ENCODE measurements at places on chromosomes 3 and 15.

- no peak for DNase-seq
Measured at GRCh38 chr15:87777054-87777561, 479.4 kb downstream of the NTRK3 start.

DNA sequence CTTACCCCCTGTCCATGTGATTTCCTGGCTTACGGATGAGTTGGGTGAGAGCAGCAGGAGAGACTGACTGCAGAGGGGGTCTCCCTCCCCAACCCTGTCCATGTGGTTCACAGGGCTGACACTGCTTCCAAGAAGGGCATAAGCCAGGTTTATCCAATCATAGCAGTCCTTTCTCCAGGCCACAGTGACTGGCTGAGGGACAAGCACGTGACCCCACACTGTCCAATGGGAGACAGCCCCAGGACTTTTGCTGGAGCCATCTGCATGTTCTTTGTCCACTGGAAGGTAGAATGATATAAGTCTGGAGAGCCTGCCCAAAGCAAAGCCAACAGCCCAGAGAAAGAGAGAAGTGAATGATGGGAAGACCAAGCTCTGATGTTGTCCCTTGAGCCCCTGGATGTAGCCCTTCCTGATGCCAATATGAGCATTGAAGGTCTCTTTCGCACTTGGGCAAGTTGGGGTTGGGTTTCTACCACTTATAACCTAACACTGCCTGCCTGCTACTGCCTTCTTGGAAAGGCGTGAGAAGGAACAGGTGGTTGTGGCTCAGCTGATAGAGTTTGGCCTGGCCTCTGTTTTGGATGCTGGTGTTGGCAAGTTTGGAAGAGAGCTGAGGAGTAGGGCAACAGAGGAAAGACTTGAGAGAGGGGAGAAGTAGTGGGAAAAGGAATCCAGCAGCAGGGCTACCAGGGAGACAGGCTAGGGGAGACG lies 41.3 kb upstream of the GRIP2 start:
- DNase-seq: no peak

DNA sequence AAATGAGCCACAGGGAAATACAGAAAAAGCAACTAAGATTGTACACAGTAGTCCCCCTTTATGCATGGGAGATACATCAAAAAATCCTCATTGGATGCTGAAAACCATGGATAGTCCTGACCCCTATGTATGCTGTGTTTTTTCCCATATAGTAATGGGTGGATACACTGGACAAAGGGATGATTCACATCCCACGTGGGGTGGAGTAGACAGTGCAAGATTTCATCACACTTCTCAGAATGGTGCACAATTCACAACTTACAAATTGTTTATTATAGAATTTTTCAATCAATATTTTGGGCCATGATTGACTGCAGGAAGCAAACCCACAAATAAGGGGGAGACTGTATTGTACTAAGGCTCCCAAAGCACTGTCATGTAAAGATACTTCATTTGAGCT lies 224.4 kb upstream of the STRIT1 start:
- DNase-seq: no peak

DNA sequence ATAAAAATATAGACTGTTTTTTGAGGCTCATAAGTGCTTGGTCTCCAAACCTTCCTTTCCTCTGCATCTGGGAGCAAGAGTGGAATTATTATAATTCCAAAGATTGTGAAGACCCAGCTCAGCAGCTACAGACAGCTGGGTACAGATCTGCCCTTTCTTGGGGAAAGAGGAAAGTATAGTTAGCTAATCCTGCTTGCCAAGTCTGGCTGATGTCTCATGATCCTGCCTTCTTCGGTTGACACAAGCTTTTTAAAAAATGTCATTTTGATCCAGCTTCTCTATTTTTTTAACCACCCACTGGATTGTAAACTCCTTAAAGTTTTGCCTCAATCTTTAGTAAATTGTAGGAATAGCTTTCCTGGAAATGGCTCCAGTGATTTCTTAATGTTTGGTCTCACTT lies 181.1 kb downstream of the LRTM1 start:
- no peak for DNase-seq

DNA sequence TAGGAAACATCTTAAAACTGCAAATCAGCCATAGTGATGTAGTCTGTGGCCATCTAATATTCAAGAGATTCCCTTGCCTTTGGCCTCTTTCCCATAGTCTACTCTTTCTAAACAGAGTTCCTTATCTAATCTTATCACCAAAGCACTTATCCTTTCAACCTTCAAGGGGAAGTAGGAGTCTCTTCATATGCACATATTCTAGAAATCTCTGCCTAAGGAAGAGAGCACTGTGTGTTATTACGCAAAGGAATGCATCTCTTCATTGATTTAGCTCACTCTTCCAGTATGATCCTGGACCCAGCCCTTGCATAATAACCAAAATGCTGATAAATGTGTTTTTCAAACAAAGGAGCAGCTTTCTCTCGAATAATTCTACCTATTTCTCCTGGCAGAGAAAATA lies 253.7 kb upstream of the TPRG1 start:
- no peak for DNase-seq

DNA sequence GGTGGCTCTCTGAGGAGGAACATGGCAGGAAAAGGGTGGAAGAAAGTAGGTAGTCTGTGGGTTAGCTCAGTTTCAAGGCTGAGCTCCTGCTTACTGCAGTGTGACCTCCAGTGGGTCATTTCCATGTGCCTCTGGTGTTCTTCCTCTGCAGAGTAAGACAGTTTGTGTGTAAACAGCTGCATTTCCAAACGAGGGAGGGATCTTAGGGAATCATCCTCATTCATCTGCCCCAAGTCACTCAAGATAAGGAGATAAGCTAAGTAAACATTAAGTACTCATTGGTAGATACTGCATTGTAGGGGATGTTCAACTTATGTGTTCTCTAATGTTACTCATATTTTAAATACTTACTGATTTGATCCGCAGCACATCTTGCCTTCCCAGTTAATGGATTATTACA lies 83.6 kb downstream of the CLSTN2 start:
- no peak for DNase-seq

GRCh38 chr3:145017959-145018358 lies 1046.3 kb downstream of the DIPK2A start:
- DNase-seq: no peak

DNA sequence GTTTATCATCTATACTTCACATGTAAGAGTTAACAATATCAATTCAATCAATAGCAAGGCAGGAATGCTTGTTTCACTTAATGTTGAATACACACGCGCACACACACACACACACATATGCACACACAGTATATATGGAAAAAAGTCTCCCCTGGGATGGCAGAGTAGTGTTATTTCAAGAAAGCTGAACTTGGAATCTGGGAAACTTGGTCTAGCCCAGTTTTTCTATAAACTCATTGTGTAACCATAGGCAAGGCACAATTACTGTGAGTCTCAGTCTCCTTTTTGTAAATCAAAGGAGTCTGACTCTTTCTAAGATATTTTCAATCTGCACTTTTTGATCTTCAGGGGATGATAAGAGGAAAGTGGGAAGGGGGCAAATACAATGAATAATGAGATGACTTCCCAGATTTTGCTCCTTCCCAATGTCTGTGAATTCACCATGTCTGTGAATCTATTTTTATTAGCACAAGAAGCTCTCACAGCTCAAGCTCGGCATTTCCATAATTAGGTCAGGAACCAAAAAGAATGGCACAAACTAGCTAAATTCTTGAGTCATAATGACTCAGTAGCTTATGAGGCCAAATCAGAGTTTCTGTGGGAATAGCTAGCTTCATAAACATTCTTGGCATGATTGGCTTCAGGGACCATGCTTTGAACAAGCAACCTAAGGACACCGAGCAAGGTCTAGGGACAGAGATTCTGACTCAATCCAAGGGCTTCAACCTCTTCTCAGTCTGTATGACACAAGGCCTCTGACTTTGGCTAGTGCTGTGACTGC lies 227.4 kb upstream of the DCBLD2 start:
- peak; percentile 16 for DNase-seq

DNA sequence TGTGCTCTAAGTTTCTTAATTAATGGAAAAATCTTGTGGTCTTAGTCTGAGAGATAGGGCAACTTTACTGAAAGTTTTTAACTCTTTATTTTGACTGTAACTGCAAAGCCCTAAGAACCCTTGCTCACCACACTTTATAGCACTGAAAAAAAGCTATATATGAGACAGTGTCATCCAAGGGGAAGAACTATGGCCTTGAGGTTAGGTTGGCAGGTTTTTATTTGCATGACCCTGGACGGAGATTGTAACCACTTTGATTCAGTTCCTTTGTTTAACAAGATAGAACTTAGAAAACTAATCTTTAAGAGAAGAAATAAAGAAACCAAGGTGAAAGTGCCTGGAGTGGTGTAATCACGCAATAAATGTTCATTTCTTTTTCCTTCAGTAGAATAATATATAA lies 30.6 kb upstream of the LYSMD4 start:
- DNase-seq: no peak

- no peak for DNase-seq
Measured at GRCh38 chr3:114706591-114707232, 412.9 kb downstream of the TIGIT start.

DNA sequence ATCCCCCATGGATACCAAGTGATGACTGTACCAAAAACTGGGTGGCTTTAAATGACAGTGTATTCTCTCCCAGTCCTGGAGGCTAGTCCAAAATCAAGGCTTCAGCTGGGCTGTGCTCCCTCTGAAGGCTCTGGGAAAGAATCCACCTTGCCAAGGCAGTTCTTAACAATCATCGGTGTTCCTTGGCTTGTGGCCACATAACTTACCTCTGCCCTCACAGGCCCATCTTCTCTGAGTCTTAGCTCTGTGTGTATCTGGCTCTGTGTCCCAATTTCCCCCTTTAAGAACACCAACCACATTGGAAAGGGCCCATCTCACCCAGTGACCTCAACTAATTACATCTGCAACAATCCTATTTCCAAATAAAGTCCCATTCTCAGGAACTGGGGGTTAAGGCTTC lies 503.0 kb upstream of the PROK2 start:
- DNase-seq: no peak

DNA sequence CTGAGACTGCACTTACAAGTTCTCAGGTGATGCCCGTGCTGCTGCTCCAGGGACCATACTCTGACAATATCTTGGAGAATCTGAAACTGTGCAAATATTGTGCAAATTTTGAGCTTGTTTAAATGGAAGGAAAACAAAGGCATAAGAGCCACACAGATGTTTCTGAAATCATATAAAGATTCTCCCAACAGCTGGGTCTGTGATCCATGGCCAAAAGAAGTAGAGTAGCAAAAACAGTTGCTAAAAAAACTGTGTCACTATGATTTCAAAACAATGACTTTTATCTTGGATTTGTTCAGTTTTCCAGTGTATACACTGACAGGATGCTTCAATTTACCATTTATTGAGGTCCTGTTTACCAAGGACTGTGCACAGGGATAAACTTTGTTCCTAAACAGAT lies 25.3 kb downstream of the NPTN start:
- peak; percentile 25 for DNase-seq

GRCh38 chr15:40121911-40122638 lies 13.4 kb upstream of the BMF start:
- no peak for DNase-seq

- DNase-seq: no peak
Measured at GRCh38 chr3:103440539-103441203, 1005.9 kb downstream of the ZPLD1 start.

- DNase-seq: no peak
Measured at GRCh38 chr15:28101983-28102441, 2.9 kb upstream of the OCA2 start.

- no peak for DNase-seq
Measured at GRCh38 chr3:39202094-39202493, 9.7 kb upstream of the XIRP1 start.

- no peak for DNase-seq
Measured at GRCh38 chr15:36978126-36978525, 122.2 kb downstream of the MEIS2 start.

- no peak for DNase-seq
Measured at GRCh38 chr15:65306551-65306950, 2.1 kb downstream of the RNU5B-1 start.

DNA sequence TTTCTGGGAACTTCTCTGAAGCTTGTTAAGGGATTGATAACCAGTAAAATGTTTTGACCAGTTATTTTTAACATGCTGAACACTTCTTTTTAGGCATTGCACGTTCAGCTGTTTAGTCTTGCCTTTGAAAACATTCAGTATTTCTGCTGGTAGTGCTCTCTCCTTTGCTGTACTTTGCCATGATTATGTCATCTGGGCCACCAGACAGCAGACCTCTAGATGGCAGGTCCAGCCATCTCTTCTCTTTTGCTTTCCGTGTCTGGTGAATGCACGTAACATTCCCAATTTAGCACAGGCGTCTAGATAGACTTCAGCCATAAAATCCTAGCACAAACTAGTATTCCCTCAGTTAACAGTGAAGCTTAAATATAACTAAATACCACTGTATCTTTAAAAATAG lies 57.8 kb downstream of the RAB7A start:
- no peak for DNase-seq

DNA sequence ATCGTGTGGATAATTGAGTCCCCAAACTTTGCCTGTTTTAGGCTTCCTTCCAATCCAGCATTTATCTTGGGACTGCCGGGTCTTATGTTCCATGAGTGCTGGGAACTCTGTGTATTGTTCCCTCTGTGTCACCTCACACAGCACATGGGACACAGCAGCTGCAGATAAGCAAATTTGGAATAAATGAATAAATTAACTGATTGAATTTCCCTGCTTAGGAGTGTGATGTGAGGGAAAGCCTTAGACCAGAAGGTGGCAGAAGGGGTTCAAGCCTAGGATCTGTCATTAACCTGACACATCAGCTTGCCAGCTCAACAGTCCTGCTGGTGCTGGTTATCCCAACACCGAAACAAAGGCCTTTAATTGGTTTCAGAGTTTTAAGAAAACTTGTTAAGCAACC lies 114.3 kb downstream of the OXSM start:
- DNase-seq: no peak

GRCh38 chr15:32994810-32995424 lies 199.6 kb downstream of the FMN1 start:
- peak; percentile 48 for DNase-seq

- DNase-seq: peak; percentile 54
Measured at GRCh38 chr3:61358364-61358763, 107.1 kb upstream of the FHIT start.

DNA sequence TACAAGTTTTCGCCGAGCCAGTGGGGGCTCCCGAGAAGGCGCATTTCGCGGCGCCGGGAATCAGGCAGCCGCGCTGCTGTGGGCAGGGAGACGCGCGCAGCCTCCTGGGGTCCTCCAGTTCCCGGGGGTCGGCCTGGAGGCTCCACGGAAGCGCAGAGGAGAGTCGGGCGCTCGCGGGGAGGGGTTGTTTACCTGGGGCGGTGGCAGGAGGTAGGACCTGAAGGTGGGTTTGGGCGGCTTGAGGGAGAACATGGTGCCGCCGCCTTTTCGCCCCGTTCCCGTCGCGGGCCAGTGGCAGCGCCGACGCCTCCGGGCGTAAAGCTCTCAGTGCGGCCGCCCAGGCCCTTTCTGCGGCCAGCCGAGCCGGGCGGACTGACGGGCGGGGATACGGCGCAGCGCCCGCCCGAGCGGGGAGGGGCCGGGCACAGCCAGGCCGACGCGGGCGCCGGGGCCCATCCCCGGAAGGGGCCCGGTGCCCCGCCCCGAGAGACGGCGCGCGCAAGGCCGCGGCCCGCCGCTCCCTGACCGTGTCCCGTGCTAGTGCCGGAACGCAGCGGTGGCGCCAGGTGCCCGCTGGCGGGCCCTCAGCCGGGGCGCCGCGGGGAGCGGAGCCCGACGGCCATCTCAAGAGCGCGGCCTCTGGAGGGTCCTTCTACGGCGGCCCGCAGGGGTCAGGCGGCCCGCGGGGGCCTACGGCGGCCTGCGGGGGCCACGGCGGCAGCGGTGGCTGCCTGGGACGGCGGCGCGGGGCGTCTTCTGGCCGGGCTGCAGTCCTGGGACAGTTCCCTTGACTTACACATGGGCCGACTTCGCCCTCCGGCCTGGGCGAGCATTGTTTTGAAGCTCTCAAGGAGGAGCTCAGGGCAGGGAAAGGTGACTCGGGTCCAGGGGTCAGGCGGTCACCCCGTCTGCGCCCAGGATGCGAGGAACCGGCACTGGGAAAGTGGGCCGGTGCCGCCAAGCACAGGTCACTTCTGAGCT lies at the start of gene MTMR10:
Gene MTMR10 (minus strand): TSS at position 374 of the 981 bp plus-strand sequence. CDS start 122 bp downstream, at position 252.
- DNase-seq: peak; percentile 57

Data from muscle of arm (tissue), 14 donors.